ENCODE measurements at places on chromosomes 3 and 15. TPM values are rescaled to one million over a fixed set of nuclear protein-coding genes. Genes with fewer than 3 reads are reported as not detected.

- no peak overlapping the region for H3K27ac ChIP-seq
- peaks cover 23% of the 10 kb centered on the region for H3K27me3 ChIP-seq
- no peaks in the 10 kb centered on the region for H3K36me3 ChIP-seq
- no peak for DNase-seq
Observed at GRCh38 chr3:13277196-13277813, 142.8 kb downstream of the NUP210 start.

- H3K4me1 ChIP-seq: no peaks in the 10 kb centered on the region
- H3K27ac ChIP-seq: no peak overlapping the region
- H3K36me3 ChIP-seq: no peaks in the 10 kb centered on the region
- H3K4me3 ChIP-seq: no peak overlapping the region
- no peak for DNase-seq
Observed at GRCh38 chr15:70778258-70779076, 15.1 kb upstream of the UACA start.

DNA sequence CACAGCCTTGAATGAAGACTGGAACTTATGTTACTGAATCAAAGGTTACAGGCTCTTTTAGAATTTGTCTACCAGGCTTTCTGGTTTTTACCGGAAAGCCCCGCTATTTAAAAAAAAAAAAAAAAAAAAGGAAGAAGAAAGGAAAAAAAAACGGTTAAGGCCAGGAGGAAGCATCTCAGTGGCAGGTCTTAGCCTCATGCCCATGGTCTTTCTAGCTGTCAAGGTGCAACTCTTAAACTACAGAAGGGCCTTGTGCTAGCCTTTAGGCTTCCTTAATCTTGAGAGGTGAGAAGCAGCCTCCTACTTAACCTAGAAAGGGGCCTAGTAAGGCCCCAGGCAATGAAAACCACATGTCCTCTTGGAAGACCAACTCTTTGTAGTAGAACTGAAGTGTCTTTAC lies 77.5 kb downstream of the TBC1D5 start:
- no peaks in the 10 kb centered on the region for H3K36me3 ChIP-seq
- H3K4me1 ChIP-seq: no peaks in the 10 kb centered on the region
- no peak for DNase-seq
- no peaks in the 10 kb centered on the region for H3K27me3 ChIP-seq
- H3K27ac ChIP-seq: peak overlapping the region; percentile 11

Gene CCDC80
- 14.7 TPM for total RNA-seq

Gene ZNF860
- total RNA-seq: 0.22 TPM

GRCh38 chr3:16741890-16742289 lies 136.7 kb upstream of the DAZL start:
- no peak overlapping the region for H3K27ac ChIP-seq
- no peak for DNase-seq
- H3K4me1 ChIP-seq: no peaks in the 10 kb centered on the region

DNA sequence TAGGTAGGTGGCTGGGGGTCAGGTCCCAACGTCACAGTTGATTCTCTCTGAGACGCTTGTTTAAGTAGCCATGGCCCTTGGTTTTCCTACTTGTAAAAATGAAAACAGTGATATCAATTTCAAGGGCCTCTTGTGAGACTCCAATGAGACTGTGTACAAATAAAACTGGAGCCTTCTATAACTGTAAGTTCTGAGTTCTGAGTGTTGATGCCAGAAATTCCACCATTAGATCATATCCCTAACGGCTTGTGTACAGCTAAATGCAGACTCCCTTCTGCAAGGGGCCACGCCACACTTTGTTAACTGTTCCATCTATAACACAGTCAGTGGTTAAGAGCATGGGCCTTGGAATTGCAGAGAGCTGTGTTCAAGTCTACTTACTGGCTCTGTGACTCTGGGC lies 267.3 kb downstream of the TLE3 start:
- peaks cover 32% of the 10 kb centered on the region for H3K4me1 ChIP-seq
- no peak for DNase-seq
- H3K4me3 ChIP-seq: no peak overlapping the region

DNA sequence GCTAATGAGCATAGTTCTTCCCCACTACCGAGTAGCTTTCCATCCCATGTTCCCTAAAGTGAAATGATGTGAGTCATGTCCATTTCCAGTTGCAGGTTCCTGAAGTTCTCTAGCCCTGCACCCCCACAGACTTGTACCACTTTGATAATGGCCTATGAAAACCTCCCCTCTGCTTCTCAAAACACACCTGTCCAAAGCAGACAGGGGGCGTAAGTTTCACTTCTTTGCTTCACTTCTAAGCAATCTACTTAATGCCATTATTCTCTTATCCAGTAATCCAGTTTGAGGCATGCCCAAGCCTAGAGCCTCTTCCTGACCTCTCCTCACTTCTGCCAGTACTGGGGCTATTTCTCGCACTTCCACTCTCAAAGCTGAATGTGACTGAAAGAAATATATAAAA lies 305.1 kb downstream of the IGSF11 start:
- no peaks in the 10 kb centered on the region for H3K27me3 ChIP-seq
- peak; percentile 29 for DNase-seq
- H3K36me3 ChIP-seq: no peaks in the 10 kb centered on the region

DNA sequence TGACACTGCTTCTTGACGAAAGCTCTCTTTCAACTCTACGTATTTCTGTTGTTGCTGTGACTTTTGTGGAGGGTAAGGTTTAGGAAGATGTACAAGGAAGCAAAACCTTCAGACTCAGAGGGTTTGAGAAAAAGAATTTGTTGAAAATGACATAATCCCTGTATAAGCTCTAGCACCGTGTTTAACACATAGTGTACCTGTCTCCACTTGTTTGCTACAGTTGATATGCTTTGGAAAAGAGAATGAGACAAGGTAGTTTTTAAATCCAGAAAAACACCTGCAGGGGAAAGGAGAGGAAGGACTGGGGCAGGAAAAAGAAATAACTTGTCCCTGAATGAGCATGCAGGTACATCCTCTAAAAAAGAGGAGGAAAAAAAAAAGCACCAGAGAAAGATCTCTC lies 29.6 kb upstream of the CP start:
- peaks cover 12% of the 10 kb centered on the region for H3K4me1 ChIP-seq
- H3K4me3 ChIP-seq: no peak overlapping the region
- H3K27me3 ChIP-seq: no peaks in the 10 kb centered on the region
- no peaks in the 10 kb centered on the region for H3K36me3 ChIP-seq

- no peak for DNase-seq
- H3K27me3 ChIP-seq: no peaks in the 10 kb centered on the region
- H3K4me1 ChIP-seq: peaks cover 3% of the 10 kb centered on the region
- H3K36me3 ChIP-seq: no peaks in the 10 kb centered on the region
- H3K4me3 ChIP-seq: no peak overlapping the region
Observed at GRCh38 chr3:23324745-23325144, 121.6 kb downstream of the UBE2E2 start.

Measured in neural progenitor cell (in vitro differentiated cells).